ENCODE measurements at places on chromosomes 2 and 18.

GRCh38 chr2:8160959-8161358, 520.9 kb upstream of the ID2 start:
- no peak for DNase-seq

DNA sequence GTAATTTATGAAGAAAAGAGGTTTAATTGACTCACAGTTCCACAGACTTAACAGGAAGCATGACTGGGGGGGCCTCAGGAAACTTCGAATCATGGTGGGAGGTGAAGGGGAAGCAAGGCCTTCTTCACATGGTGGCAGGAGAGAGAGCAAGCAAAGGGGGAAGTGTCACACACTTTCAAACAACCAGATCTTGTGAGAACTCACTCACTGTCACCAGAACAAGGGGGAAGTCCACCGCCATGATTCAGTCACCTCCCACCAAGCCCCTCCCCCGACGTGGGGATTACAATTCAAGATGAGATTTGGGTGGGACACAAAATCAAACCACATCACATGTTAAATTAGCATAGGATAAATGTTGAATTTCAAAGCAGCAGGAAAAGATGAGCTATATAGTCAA, 56.2 kb downstream of the STRADB start:
- no peak for DNase-seq

GRCh38 chr18:73662421-73662820, 485.2 kb downstream of the FBXO15 start:
- no peak for DNase-seq

- no peak for DNase-seq
These were observed 188.6 kb upstream of the FN1 start for GRCh38 chr2:215624423-215624829.

GRCh38 chr2:96156926-96157648, 11.8 kb upstream of the DUSP2 start:
- no peak for DNase-seq

DNA sequence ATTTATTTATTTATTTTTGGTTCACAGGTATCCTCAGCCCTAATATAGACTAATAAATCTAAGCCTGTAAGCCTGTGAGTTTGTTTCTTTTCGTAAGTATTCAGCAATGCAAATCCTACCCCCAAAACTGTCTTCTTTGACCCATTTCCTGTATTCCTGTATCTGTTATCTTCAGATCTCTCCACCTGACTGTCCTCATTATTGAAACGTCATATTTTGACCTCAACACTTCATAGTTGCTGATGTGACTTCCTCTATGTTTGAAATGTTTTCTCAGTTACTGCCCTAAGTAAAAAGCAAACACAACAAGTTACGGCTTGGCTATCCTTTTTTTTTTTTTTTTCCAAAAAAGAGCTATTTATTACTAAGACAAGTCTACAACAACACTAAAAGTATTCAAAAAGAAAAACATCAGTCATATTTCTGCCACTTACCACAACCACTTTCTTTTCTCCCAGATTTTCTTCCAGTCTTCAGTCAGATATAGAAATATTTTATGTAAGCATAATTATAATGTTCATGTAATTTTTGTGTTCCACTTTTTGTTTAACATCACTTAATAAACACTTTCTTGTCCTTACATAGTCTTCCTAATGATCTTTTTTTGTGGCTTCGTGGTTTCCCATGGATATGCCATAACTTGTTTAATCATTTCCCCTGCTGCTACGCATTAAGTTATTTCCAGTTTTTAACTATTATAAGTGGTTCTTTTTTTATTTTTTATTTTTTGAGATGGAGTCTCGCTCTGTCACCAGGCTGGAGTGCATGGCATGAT, 45.0 kb upstream of the EML4 start:
- no peak for DNase-seq

GRCh38 chr2:16202266-16203020, 262.1 kb downstream of the MYCN start:
- no peak for DNase-seq

- no peak for DNase-seq
These were observed 57.4 kb upstream of the EPB41L3 start for GRCh38 chr18:5601188-5601624.

DNA sequence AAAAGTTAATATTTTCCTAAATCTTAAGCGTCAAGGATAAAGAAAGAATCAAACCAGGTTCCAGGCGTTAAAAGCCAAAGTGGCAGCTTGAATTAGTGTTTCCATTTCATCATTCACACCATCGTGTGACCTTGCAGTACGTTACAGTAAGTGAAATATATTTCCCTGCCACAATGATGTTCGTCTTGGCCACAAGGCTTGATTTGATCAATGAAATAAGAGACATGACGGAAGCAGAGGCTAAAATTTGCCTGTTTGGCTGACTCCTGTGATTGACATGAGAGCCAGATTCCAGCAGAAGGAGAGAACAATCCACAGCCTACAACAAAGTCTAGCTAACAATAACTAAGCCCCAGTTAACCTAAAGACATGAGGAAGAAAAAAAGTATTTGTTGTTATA, 62.0 kb downstream of the ASXL2 start:
- no peak for DNase-seq

- no peak for DNase-seq
These were observed 27.7 kb upstream of the NFATC1 start for GRCh38 chr18:79367989-79368388.

- no peak for DNase-seq
These were observed 225.4 kb upstream of the SMAD2 start for GRCh38 chr18:48155856-48156255.

- no peak for DNase-seq
These were observed 53.5 kb downstream of the MEP1B start for GRCh38 chr18:32243358-32243757.

- DNase-seq: no peak
These were observed 14.6 kb upstream of the NFATC1 start for GRCh38 chr18:79380816-79381806.

DNA sequence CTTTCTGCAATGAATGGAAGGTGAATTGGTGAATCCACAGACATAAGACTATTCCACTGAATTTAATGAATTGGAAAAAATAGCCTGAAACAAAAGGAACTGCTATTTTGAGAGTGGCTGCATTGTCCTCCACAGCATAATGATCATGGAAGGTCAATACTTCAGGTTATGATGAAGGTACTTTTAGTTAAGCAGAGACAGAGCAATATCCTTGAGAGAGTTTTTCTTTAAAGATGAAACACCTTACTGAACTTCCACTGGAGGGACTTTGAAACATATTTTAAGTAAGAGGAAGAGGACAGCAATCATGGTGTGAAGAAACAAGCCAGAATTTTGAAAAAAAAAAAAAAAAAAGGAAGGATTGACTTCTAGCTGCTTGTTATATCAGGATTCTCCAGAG, 68.8 kb upstream of the DPP10 start:
- no peak for DNase-seq

GRCh38 chr2:220051716-220052115, 424.3 kb downstream of the SLC4A3 start:
- no peak for DNase-seq

GRCh38 chr2:127067620-127068350, 39.2 kb downstream of the BIN1 start:
- DNase-seq: no peak

GRCh38 chr2:125254010-125254409, 1228.9 kb downstream of the CNTNAP5 start:
- DNase-seq: no peak

- no peak for DNase-seq
These were observed 35.6 kb downstream of the THADA start for GRCh38 chr2:43560231-43560547.

GRCh38 chr2:185745864-185746859, 7.6 kb downstream of the FSIP2 start:
- no peak for DNase-seq

DNA sequence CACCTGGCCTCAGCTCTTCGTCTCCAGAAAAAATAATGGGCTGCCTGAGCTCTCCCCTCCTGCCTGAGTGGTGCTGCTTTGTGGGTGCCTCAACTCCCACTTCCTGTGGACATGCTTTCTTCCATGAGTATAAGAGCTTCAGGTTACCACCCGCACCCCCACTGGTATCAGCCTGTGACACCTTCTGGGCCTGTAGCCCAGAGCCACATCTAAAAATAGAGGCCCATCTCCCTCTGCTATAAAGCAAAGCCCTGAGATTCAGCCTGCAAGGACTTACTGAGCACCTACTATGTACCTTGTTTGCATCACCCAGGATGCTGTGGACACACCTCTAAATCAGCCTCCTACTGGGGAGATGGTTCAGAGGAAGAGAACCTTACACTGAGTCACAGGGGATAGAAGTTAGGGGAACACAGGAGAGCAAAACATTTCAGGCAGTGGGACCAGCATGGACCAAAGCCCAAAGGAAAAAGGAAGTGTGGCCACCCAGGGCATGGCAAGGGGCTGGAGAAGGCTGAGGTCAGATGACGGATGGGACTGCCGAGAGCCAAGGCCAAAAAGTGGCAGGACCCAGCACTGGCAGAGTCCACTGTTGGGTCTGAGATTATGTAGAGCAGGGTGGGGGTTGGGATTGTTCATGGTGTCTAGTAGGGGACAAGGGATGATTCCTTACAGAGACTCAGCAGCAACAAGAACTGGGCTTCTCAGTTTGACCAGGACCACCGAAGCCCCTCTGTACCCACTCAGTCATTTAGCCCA, 123.7 kb upstream of the PPP1CB start:
- no peak for DNase-seq

DNA sequence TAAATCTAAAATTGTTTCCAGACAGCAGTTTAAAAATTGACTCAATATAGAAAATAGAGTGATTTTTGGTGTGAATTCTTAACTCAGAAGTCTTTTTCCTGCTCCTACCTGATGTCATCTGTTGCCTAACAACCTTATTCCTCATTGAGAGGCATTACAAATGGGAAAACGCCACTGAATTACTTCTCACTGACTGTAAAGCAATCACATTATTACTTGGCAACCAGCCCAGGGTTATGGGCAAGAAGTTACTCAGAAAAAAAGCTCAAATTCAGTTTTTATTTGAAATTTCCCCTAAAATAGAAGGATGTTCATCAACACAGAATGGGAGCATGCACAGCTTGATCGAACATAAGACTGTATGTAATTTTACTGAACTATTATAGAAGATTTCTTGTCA, 201.8 kb upstream of the GULP1 start:
- DNase-seq: no peak

DNA sequence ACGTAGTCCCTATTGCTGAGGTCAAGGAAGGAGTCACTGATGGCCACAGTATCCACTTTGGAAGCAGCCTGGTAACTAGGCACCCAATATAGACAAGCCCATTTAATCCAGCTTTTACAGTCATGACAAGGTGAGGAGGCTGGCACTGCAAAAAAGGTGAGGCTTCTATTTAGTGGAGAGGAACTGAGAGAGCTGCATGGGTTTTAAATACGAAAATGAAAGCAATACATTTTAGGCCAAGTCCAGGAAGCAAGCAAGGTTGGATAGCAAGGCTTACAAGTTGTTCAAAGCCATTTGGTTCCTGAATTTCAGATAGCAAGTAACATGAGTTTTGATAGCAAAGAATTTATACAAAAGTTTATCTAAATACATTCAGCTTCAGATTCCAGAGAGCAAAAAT, 80.4 kb downstream of the SGPP2 start:
- no peak for DNase-seq

- no peak for DNase-seq
These were observed 86.0 kb downstream of the ACSL3 start for GRCh38 chr2:222946700-222947287.

GRCh38 chr2:210167227-210167626, 4.0 kb downstream of the KANSL1L start:
- no peak for DNase-seq

DNA sequence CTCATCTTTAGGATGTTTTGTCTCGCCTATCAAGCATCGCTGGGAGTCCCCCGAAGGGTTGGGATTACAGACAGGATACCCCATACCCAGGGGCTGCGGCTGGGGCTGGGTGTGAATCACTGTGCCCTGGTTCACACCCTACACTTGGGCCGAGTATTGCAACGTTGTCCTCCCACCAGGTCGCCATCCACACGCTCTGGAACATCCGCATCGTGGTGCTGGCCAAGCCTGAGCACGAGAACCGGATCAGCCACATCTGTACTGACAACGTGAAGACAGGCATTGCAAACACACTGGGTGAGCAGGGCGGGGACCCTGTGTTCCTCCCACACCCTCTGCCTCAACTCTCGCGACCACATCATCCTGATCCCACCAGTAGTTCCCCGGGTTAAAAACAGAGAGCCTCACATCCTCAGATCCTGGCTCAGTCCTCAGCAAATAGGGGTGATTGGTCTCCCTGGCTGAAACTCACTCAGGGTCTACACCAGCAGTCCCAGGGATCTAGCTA, 87.3 kb upstream of the ATG16L1 start:
- DNase-seq: no peak

GRCh38 chr2:233901884-233902283, 15.3 kb upstream of the TRPM8 start:
- no peak for DNase-seq

DNA sequence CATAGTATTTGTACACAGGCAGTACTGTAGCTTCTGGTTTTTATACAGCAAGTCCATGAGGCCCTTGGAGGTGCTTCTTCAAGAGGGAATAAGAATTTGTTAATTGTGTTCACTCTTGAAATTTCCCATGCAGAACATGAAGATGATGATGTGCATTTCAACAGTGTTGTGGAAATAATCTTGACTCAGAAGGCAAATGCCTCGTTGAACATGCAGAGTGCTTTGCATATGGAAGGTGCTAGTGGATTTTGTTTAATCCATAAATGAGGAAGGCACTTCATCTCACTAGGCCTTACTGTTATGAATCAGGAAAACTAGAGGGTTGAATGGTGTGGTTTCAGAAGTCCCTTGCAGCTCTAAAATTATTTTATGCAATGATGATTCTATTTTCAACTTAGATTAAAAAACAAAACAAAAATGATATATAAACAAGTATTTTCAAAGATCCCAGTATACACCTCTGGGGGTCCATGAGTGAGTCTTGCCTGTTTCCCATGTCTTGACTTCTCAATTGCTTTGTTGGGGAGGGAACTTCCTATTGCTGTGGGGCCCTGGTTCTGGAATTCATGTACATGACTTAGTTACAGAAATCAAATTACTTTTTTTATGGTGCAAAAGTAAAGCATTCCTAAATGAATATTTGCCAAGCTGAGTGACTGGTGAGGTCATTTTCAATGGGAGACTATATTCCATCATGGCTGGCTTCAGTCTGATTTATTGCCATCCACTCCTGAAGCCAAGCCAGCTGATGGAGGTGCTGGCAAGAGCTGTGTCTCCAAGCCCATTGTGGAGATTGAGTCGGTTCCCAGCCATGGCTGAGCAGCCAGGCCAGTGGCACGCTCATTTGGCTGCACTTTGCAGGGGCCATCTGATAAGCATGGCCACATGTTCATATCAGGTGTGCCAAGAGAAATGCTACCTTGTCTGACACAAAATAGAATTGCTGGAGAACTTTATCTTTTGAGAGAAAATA, 56.5 kb downstream of the MGAT5 start:
- no peak for DNase-seq

DNA sequence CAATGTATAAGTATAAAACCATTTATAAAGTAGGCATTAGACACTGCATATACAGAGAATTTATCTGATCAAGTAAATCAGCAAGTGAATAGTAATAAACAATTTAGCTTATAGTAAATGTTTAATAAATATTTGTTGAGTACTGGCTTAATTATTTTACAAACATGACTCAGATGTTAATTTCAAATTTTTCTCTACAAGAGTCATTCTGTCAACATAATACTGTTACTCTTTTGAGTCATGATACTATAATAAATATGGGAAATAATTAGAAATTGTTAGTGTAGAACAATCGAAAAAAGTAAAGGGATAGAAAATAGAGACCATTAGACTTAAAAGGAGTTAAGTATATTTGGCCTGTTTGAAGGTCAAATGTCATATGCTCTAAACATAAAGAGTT, 133.6 kb upstream of the MC4R start:
- DNase-seq: no peak
